ENCODE measurements at places on chromosomes 4 and X. TPM values are rescaled to one million over a fixed set of nuclear protein-coding genes. Genes with fewer than 3 reads are reported as not detected.

DMRTC1 gene
- total RNA-seq = 0.46 TPM

TREX2 gene
- 2.3 TPM for total RNA-seq

AFM gene
- total RNA-seq = not detected

GABRG1 gene
- total RNA-seq = 90.7 TPM

CCNG2 gene
- total RNA-seq = 58.6 TPM

DUSP9 gene
- total RNA-seq = 2.8 TPM

SPANXN3 gene
- not detected for total RNA-seq

OTUD6A gene
- not detected for total RNA-seq

CYLC1 gene
- 0.23 TPM for total RNA-seq

PAGE4 gene
- not detected for total RNA-seq

SPACA5B gene
- total RNA-seq = not detected

HTN3 gene
- total RNA-seq = not detected

PCDH19 gene
- total RNA-seq = 45.2 TPM

PPP2R2C gene
- total RNA-seq = 111 TPM

FAM47A gene
- total RNA-seq = not detected

INTS12 gene
- total RNA-seq = 37.8 TPM

KIAA1210 gene
- under 0.01 TPM for total RNA-seq

ACE2 gene
- not detected for total RNA-seq

MAGEA11 gene
- not detected for total RNA-seq

PHOX2B gene
- total RNA-seq = not detected

RAB39B gene
- total RNA-seq = 34.1 TPM

NOCT gene
- 25.4 TPM for total RNA-seq

STATH gene
- total RNA-seq = not detected

PDHA2 gene
- not detected for total RNA-seq

ODAPH gene
- total RNA-seq = not detected

CHRDL1 gene
- 5.5 TPM for total RNA-seq

FABP2 gene
- not detected for total RNA-seq

RTL9 gene
- total RNA-seq = 1.6 TPM

ETDA gene
- total RNA-seq = not detected

NSG1 gene
- total RNA-seq = 385 TPM

TCEAL2 gene
- 41.8 TPM for total RNA-seq

HOPX gene
- total RNA-seq = 65.7 TPM

HMGN5 gene
- total RNA-seq = 4.2 TPM

LINC00632 gene
- 79.8 TPM for total RNA-seq

POU4F2 gene
- not detected for total RNA-seq

FAM184B gene
- total RNA-seq = 9.0 TPM

CEP44 gene
- 29.8 TPM for total RNA-seq

TMPRSS11B gene
- total RNA-seq = not detected

CTAG1A gene
- not detected for total RNA-seq

CXorf49 gene
- not detected for total RNA-seq

CENPE gene
- total RNA-seq = 8.3 TPM

ATP2B3 gene
- total RNA-seq = 15.0 TPM

PAK3 gene
- total RNA-seq = 204 TPM

Data from diencephalon (tissue), 1 donor.